ENCODE measurements at places on chromosomes 5 and 9.
A peak's percentile ranks its signal among the peaks of the same experiment; 100 is the strongest.

GRCh38 chr9:108618906-108619550, 236.8 kb downstream of the ACTL7B start:
- DNase-seq = no peak
- no peaks in the 10 kb centered on the region for H3K27me3 ChIP-seq
- H3K4me1 ChIP-seq = no peaks in the 10 kb centered on the region
- H3K27ac ChIP-seq = no peak overlapping the region
- no peak overlapping the region for H3K4me3 ChIP-seq
- no peaks in the 10 kb centered on the region for H3K36me3 ChIP-seq

- no peak for DNase-seq
- H3K4me3 ChIP-seq = no peak overlapping the region
- H3K4me1 ChIP-seq = no peaks in the 10 kb centered on the region
- peaks cover 6% of the 10 kb centered on the region for H3K27me3 ChIP-seq
- no peak overlapping the region for H3K27ac ChIP-seq
Measured at GRCh38 chr9:124559871-124560270, 52.7 kb upstream of the NR5A1 start.

- no peak for DNase-seq
- no peaks in the 10 kb centered on the region for H3K36me3 ChIP-seq
Measured at GRCh38 chr9:127183814-127184582, 61.6 kb upstream of the ANGPTL2 start.

DNA sequence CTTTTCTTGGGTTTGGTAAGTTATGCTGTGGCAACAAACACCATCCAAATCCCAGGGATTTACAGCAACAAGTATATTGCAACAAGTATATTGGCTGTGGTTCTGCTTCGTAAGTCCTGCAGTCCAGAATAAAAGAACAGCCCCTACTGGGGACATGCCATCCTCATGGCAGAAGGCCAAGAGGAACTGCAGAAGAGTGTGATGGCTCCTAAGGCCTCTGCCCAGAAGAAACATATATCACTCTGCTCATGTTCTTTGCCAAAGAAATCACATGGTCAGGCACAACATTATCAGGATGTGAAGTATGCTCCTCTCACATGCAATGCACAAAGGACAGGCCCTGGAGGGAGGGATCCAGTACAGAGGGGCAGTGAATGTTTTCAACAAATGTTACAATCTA, 159.6 kb upstream of the TAS2R1 start:
- no peak overlapping the region for H3K27ac ChIP-seq
- H3K36me3 ChIP-seq = no peaks in the 10 kb centered on the region
- no peak for DNase-seq
- no peaks in the 10 kb centered on the region for H3K4me1 ChIP-seq
- H3K4me3 ChIP-seq = no peak overlapping the region
- no peaks in the 10 kb centered on the region for H3K27me3 ChIP-seq

DNA sequence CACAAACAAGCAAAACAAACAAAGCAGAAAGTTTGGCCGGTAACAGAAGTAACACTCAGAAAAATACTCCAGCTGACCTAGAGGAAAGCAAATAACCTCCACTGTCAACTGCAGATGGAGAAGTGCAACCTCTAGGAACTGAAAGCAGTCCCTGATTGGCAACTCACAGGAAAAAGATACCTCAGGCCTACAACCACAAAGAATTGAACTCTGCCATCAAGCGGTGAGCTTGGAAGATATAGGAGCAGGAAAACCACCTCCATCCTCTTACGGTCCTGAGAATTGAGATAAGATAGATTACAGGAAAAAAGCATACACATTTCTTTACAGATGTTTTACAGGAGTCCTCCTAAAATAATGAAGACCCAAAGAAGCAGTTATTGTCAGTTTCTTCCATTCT, 184.5 kb downstream of the PDZD2 start:
- no peak for DNase-seq
- H3K27me3 ChIP-seq = peaks cover 7% of the 10 kb centered on the region
- peaks cover 9% of the 10 kb centered on the region for H3K4me1 ChIP-seq
- no peaks in the 10 kb centered on the region for H3K36me3 ChIP-seq

GRCh38 chr9:117103438-117104110, 311.3 kb downstream of the ASTN2 start:
- no peaks in the 10 kb centered on the region for H3K4me1 ChIP-seq
- H3K27ac ChIP-seq = no peak overlapping the region
- H3K27me3 ChIP-seq = no peaks in the 10 kb centered on the region

- peak overlapping the region; percentile 89 for H3K27ac ChIP-seq
- peaks cover 5% of the 10 kb centered on the region for H3K27me3 ChIP-seq
- DNase-seq = no peak
Measured at GRCh38 chr9:79574136-79574535, 2.4 kb downstream of the TLE4 start.

DNA sequence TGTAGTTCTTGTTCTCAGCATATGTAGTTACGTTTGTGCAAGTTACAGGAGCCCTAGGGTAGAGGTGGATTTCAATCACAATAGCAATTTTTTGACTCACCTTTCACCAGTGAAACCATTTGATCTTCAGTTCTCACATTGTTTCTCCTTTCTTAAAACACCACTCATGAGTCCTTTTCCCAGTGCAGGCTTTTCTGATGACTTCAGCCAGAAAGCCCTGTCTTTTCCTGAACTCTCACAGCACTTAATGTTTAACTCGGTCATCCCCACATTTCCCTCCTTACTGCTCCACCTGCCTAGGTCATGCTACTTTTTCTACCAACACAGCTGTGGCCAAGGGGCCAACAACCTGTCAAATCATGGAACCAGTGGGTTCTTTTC, 37.9 kb downstream of the ARHGEF28 start:
- H3K4me3 ChIP-seq = no peak overlapping the region
- H3K4me1 ChIP-seq = no peaks in the 10 kb centered on the region
- no peaks in the 10 kb centered on the region for H3K36me3 ChIP-seq
- H3K27me3 ChIP-seq = peaks cover 38% of the 10 kb centered on the region
- H3K27ac ChIP-seq = no peak overlapping the region

Data from activated T-cell treated with anti-CD3 and anti-CD28 coated beads, Interleukin-2, amount 50 U/mL, for 24 hours (primary cell).